DMS79 (cell line): ENCODE measurements at places on chromosomes 5 and 9.

GRCh38 chr9:117414220-117414905 lies 494 bp downstream of the ASTN2 start:
- no peak for DNase-seq

- no peak for DNase-seq
These were observed 133.2 kb upstream of the PANK3 start for GRCh38 chr5:168712280-168712924.

- no peak for DNase-seq
These were observed 326.7 kb upstream of the GRAMD2B start for GRCh38 chr5:126096442-126097006.

DNA sequence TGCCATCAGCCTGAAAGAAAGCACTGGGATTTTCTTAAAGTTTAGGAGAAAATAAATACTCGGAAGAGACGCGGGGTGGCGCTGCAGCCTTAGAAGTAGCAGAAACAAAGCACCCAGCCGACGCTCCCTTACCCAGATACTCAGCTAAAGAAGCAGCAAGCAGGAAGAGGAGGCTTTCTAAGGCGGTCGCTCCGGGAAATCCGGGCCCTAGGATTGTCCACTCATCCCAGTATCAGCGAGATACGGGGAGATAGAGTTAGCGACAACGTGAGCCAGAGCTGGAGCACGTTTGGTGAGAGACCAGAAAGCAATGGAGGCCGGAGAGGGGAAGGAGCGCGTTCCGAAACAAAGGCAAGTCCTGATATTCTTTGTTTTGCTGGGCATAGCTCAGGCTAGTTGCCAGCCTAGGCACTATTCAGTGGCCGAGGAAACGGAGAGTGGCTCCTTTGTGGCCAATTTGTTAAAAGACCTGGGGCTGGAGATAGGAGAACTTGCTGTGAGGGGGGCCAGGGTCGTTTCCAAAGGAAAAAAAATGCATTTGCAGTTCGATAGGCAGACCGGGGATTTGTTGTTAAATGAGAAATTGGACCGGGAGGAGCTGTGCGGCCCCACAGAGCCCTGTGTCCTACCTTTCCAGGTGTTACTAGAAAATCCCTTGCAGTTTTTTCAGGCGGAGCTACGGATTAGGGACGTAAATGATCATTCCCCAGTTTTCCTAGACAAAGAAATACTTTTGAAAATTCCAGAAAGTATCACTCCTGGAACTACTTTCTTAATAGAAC lies at the start of gene PCDHB2:
PCDHB2 (plus strand) TSS at position 135 of the 782 bp plus-strand sequence; CDS start at position 311, 176 bp downstream.
- DNase-seq, result no peak

DNA sequence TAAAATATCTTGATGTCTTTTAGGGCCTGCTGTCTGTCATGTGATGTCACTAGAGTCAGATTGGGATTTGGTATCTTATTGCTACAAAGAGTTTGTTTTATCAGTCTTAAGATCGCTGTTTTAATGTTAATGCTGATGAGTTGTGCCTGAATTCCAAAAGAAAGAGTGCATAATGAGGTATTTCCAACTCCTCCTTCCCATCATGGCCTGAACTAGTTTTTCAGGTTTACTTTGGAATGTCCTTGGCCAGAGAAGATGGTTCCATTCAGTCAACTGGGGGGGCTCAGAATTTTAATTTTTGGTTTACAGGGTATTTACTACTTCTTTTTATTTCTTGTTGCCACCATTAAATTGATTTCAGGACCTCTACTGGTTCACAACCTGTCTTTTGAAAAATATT lies 74.3 kb upstream of the MARCHF11 start:
- no peak for DNase-seq

GRCh38 chr5:44358421-44358820 lies 30.8 kb downstream of the FGF10 start:
- no peak for DNase-seq

DNA sequence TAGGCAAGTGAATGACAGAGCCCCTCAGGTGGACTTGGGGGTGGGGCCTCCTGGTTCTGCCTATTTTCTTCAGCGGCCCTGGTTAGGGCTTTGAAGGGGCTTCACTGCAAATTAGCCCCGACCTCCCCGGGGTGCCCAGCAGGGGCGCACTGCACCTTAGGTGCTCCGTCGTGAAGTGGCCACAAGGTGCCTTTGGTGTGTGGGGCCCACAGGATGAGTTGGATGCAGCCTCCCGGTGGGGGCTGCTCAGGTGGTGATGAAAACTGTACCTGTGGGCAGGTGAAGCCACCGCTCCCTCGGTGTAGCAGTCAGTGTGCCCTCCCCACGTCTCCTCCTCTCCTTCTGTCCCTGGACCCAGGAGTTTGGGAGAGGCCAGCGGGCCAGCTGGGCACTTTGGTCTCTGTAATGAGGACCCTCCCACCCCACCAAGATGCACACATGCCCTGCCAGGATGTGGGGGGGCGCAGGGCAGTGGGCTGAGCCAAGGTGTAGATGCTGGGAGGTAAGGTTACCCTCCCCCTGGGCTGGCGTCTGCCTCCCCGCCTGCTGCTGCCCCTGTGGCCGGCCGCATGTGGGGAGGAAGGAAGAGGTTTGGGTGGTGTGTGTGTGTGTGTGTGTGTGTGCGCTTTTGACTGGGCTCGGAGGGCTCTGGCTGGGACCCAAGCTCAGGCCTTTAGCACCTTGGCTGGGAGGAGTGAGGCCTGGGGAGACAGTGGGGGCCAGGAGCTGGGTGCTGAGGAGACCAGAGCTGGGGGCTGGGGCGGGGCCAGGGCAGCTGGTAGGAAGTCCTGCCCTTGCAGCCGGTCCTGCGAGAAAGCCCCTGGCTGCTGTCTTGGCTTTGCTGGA lies 55.6 kb downstream of the RXRA start:
- DNase-seq, result no peak

- DNase-seq, result no peak
These were observed 291.9 kb downstream of the NFIB start for GRCh38 chr9:14021871-14022525.

DNA sequence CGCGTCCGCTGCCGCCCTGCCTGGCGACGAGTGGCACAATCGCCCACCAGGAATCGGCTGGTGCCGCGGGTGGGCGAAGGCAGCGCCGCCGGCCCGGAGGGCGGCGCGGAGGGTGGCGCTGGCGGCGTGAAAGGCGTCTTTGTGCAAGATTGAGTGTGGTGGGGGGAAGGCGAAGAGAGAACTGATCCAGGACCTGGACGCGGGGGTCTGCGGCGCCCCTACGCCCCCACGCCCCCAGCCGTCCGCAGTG lies 4.6 kb upstream of the RGMB start:
- no peak for DNase-seq

GRCh38 chr5:59790376-59790775 lies 103.2 kb downstream of the PDE4D start:
- no peak for DNase-seq

DNA sequence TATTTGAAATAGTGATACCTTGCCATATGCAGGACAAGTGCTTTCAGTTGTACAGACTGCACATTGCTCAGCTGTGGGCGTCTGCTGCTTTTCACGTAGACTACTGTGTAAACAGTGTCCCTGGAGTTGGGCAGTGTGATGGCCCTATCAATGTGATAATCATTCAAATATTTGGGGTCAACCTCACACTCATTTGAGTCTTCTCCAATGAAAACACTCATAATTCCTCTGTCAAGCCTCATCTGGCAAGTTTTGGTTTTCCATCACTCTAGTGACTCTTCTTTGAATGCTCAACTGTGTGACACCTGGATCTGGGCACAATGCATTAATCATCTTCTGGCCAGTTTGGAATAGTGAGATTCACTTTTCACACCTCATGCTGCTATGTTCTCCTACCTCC lies 64.4 kb downstream of the UGCG start:
- peak; percentile 18 for DNase-seq
